ENCODE measurements at places on chromosomes 3 and 15.

- DNase-seq, result no peak
Measured at GRCh38 chr15:60353245-60353920, 44.4 kb downstream of the ANXA2 start.

- no peak for DNase-seq
Measured at GRCh38 chr15:51132384-51133139, 37.9 kb upstream of the TNFAIP8L3 start.

DNA sequence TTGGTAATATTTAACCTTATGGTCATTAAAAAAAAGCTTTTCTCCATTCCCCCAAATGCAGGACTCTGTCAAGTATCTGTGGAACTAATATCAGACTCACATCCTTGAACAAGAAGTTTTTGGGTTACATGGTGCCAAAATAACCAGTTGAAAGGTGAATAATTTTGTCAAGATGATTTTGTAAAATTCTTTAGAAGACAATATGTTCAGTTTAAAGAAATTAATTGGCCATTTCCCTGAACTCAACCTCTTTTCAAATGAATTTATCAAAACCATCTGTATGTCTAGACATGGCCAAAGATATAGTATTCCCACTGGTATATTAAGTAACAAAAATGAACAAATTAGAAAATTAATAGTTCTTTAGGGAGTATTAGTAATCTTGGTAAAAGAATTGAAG, 280.5 kb downstream of the MBNL1 start:
- no peak for DNase-seq

DNA sequence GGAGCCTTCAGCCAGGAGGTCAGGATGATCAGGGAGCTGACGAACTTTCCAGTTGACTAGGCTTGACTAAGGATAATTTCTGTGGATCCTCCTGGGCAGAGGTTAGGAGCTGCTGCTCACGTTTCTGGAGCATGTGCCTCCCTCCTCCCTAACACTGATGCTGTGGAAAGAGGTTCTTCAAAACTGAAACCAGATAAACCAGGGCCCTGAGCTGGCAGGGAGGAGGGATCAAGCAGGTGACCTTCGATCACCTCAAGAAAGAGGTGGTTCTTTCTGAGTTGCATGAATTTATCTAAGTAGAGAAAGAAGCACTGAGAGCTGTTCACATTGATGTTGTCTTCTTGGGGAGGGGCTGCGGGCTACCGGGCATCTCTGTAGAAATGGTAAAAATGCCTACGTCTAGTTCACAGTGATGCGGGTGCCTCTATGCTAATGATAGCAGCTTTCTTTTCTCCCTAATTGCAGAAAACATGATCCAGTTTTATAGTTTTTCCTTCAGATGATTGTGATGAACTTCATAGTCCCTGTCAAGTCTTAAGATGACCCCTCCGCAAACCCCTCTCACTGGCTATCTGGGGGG, 332.7 kb upstream of the LRRFIP2 start:
- no peak for DNase-seq

DNA sequence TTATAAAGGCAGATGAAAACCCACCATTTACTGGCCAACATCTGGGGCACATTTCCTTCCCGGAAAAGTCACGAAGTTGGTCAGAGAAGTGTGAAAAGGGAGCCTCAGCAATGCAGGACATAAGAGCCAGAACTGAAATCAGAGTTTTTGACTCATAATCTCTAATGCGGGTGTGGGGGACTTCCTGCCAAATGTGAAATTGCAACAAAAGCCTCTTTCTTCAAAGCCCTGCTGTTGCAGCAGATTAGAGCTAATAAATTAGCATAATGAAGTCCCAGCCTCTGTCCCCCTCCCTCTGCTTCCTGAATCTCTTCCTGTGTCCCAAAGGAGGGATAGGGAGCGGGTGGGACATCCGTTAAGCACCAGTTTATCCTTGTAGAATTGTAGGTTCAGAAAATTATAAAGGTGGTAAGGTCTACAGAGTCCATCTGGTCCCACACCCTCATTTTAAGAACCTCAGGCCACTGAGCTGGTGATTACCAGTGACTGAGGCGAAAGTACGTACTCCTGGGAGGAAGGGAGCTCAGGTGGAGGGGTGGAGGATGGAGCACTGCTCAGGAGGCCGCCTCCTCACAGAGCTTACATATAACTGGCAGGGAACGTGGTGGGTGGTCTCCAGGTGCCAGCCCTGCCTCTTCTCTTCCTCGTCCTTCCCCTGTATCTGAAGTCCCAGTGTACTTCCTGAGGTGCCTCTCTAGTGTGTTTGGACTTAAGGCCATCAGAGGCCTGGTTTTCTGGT, 35.0 kb downstream of the ST6GAL1 start:
- no peak for DNase-seq

GRCh38 chr3:65313666-65314065, 625.9 kb upstream of the ADAMTS9 start:
- no peak for DNase-seq

GRCh38 chr3:3082234-3082924, 27.8 kb downstream of the IL5RA start:
- no peak for DNase-seq

- no peak for DNase-seq
Measured at GRCh38 chr3:97815149-97815917, 6.5 kb upstream of the CRYBG3 start.

- no peak for DNase-seq
Measured at GRCh38 chr3:47010111-47010712, 30.7 kb downstream of the NBEAL2 start.

DNA sequence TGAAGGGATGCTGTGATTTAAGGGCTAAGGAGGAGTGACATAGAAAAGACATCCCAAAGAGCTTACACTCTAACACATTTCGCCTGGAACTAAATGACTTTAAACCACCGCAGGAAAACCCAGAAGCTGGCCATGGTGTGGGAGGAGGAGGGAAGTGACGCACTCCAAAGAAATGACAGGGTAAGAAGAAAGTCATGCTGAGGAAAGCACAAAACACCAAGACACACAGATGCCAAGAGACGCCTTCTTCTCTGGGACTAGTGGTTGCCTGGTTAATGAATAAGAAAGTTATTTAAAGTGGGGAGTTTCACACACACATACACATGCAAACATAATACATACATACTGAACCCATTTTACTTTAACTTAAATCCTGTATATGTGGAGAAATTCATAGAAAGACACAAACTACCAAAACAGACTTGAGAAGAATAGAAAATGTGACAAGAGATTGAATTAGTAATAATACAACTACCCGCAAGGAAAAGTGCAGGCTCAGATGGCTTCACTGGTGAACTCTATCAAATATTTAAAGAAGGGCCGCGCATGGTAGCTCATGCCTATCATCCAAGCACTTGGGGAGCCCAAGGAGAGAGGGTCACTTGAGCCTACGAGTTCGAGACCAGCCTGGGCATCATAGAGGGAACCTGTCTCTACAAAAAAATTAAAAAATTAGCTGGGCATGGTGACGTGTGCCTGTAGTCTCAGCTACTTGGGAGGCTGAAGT, 125.5 kb downstream of the NSMCE3 start:
- DNase-seq, result no peak

- DNase-seq, result no peak
Measured at GRCh38 chr3:127448671-127449070, 141.9 kb downstream of the TPRA1 start.

DNA sequence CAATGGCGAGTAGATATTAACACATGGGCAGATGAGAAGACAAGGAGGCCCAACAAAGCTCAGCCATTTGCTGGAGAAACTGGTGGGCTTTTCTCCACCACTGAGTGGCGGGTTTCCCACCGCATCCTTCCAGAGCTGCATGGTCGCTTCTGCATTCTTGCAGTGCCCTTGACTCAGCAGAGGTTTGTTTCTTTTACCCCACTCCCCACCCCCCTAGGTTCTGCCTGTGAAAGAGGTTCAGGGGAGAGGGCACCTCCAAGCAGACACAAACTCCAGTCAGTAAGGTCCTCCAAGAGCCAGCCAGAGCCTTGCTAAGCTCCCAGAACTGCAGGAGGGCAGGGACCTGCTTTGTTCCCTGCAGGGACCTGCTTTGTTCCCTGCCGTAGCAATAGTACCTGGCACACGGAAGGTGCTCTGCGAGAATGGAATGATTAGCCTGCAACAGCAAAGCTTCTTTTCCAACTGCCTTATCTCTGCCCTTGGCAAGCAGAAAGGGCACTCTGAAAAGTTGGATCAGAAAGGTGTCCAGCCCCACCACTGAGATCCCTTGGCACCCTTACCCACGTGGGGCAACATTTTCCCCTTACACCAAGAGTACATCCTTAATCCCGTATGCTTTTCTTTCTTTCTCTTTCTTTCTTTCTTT, 1.4 kb downstream of the PAQR5 start:
- DNase-seq, result no peak

DNA sequence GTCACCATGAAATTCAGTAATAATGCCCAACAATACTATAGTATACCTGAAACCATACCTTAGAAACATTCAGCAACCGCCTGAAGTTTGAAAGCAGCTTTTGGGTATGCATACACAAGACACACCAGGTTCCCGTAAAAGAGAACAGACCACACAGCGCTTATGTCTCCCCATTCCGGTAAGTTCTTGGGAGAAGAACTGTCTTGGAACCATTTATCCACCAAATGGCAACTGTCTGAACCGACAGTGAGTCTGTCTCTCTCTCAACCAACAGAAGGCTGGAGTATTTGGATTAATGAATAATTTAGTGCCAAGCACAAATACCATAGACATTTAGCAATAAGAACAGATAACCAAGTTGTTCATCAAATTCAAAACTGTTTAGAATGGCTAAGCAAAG, 7.6 kb downstream of the RGMA start:
- DNase-seq, result no peak

- DNase-seq, result no peak
Measured at GRCh38 chr15:78007964-78008886, 69.3 kb downstream of the TBC1D2B start.

DNA sequence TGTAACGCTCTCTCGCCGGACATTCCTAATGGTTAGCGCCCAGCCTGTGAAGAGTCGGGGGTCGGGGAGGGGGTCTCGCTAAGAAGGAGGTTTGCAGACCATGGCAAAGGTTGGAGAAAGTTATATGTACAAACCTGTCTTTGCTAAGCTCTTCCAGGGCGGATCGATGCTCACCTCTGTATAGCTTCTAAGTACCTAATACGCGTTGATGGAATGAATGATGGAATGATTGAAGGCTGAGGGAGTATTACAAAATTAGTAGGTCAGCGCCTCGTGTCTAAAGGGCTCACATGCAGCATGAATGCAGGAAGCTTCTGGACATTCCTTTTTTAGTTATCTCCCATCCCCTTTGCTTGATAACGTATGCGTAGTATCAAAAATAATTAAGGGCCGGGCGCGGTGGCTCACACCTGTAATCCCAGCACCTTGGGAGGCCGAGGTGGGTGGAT, 305 bp upstream of the KPNA1 start:
- DNase-seq, result no peak

DNA sequence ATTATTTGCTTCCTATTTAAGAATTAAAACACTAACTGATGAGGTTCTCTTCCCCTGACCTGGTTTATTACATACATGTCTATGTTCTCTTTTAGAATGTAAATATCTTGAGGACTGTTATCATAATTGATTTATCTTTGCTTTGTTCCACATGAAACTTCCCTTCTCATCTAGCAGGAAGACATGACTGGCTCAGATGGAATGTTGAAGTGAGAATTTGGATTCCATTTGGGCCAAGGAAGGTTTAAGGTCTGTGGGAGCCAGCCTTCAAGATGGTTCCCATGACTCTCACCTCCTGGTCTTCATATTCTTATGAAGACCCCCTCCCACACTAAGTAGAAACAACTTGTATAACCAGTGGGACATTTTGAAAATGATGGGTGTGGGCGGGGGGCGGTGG, 222.2 kb upstream of the GADL1 start:
- DNase-seq, result no peak

DNA sequence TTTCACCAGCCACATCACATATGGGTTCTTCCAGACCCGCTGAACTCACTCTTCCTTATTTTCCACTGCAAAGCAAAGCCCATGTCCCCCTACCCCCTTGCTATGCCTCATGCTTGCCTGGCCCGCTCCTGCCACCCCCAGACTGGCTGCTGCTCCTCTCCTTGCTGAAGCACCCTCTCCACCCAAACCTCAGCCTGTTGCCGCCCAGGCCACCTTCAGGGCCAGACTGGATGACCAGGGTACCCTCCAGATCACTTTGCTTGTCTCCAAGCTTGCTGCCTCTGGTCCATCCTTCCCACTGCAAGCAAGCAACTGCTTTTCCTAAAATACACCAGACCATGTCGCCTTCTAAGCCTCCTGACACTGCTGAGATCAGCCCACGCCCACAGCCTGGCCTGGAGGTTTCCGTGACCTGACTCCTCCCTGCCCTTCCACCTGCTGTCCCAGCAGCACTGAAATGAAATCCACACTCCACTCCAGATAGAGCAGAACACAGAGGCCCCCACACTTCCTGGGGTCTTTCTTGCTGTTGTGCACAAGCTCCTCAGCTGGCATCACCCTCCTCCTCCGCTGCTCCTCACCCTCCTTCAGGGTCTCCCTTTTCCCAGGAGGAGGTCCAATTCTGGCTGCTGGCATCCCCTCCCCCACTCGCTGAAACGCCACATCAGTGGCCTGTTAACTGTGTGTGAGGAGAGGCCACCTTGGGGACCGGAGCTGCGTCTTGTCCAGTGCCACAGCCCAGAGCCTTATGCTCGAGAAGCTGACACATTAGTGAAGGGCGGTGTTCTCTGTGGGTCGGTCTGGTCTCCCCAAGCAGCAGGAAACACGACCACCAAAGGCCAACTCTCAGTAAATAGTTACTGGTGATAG, 99.1 kb downstream of the ADCY5 start:
- no peak for DNase-seq

DNA sequence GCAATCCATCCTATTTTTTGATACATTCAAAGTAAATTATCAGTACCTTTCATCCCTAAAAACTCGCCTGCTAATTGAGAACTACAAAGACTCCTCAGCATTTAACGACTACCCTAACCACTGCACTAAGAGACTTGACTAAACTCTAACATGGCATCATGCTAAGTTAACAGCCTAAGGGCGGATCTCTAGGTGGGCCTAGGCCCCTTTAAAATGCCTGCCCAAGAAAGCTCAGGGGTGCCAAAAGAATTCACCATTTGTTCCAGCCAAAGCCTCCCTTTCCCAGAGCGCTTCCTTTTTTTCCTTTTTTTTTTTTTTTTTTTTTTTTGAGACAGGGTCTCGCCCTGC, 568 bp upstream of the NEK4 start:
- no peak for DNase-seq

DNA sequence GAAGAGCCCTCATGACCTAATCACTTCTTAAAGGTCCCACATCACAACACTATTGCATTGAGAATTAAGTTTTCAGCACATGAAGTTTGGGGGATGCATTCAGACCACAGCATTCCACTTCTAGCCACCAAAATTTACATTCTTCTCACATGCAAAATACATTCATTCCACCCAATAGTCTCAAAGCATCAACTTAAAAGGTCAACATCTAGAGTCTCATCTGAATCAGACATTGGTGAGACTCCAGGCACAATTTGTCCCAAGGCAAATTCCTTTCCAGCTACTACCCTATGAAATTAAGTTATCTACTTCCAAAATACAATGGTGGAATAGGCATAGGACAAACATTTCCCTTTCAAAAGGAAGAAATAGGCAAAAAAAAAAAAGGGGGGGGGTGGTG, 64.9 kb downstream of the PLSCR2 start:
- DNase-seq, result no peak

- no peak for DNase-seq
Measured at GRCh38 chr15:63944681-63944955, 101.7 kb downstream of the DAPK2 start.

- DNase-seq, result no peak
Measured at GRCh38 chr3:169663951-169664820, 674 bp upstream of the MECOM start.
